ENCODE measurements at places on chromosomes 4 and X.

GRCh38 chr4:1503583-1504471, 97.6 kb upstream of the NKX1-1 start:
- DNase-seq = no peak

GRCh38 chr4:139227729-139228404, 50.8 kb upstream of the ELF2 start:
- peak; percentile 4 for DNase-seq

DNA sequence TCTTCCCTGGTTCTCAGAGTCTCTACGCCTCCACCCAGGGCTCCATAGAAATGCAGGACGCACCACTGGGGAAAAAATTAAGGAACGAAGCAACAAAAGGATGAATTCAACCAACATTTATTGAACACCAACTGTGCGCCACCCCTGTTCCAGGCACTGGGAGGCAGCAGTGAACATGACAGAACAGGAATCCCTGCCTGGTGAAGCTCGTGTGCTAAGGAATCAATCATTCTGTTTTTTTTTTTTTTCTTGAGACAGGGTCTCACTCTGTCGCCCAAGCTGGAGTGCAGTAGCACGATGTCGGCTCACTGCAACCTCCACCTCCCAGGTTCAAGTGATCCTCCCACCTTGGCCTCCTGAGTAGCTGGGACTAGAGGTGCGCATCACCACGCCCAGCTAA, 1.9 kb upstream of the FTSJ1 start:
- no peak for DNase-seq

GRCh38 chr4:182022909-182023308, 220.3 kb upstream of the TENM3 start:
- no peak for DNase-seq

DNA sequence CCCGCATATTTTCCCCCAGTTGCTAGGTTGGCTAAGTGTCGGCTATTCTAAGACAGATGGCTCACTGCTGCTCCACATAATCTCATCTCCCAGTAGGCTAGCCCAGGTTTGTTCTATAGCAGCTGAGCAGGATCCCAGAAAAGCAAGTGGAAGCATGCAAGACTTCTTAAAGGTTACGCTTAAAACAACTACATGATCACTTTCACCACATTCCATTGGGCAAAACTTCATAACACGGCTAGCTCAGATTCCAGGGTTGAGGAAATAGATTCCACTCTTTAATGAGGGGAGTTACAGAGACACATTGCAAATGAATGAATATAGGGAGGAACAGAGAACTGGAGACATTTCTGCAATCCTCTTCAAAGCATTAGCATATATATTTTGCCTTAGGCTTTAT, 12.9 kb upstream of the RAB33B start:
- no peak for DNase-seq

DNA sequence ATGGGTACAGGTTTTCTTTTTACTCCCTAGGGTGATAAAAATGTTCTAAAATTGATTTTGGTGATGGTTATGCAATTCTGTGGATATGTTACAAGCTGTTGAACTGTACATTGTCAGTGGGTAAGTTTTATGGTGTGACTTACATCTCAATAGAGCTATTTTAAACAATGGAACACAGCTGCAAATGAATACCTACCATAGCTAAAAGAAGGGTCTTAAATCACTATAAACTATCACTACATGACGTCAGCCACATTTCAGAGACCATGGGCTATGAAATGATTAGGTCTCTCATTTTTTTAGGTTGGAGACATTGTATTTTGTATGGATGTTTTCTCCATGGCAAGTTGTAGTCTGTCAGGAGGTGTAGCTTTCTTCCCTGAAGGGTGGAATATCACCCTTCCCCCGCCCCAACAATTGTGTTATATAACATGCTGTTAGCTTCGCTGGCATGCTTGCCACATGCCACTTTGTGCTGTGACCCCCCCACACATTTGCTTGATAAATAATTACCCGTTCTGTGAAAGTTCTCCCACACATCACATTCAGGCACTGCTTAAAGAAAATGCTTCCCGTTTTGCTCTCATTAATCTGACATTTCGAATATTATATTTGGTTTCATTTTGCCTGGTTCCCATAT, 159.7 kb downstream of the ARHGAP10 start:
- DNase-seq = no peak

GRCh38 chrX:16610121-16610621, 39.8 kb upstream of the S100G start:
- DNase-seq = no peak

DNA sequence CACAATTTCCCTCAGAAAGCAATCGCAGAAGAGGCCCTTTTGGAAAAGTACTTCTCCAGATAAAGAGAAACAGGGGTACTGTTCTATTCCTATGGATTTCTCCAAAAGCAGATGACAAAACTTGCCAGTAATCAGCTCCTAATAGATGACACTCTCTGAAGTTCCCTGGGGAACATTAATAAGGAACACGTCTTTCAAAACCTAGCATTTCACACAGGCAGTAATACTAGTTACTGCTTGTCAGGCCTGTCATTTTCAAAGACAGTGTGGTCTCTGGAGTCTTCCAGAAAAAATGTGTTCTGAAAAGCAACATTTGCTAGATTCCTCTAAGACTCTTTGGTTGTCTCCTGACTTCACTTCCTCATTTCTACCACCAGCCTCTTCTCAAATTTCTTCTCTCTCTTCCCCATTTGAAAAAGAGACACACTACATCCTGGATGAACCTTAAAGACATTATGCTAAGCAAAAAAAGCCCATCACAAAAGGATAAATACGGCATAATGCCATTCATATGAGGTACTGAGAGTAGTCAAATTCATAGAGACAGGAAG, 47.3 kb downstream of the CHRDL1 start:
- DNase-seq = no peak

- no peak for DNase-seq
These were observed 14.1 kb downstream of the KLF3 start for GRCh38 chr4:38678078-38678477.

DNA sequence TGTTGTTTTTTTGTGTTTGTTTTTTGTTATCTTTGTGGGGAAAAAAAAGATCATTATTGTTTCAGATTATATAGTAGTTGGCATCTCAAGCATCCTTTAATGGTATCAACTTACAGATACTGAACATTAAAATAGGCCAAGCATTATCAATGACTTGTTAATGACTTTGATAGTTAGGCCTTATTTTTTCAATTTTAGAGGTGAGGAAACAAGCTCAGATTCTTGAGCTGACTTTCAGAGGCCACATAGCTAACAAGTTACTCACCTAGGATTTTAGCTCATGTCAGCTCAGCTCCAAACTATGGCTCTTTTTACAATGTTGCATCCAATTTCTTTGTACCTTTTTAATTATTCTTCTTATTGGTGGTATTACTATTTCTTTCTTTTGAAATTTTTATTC, 471 bp upstream of the PLAC8 start:
- DNase-seq = no peak

DNA sequence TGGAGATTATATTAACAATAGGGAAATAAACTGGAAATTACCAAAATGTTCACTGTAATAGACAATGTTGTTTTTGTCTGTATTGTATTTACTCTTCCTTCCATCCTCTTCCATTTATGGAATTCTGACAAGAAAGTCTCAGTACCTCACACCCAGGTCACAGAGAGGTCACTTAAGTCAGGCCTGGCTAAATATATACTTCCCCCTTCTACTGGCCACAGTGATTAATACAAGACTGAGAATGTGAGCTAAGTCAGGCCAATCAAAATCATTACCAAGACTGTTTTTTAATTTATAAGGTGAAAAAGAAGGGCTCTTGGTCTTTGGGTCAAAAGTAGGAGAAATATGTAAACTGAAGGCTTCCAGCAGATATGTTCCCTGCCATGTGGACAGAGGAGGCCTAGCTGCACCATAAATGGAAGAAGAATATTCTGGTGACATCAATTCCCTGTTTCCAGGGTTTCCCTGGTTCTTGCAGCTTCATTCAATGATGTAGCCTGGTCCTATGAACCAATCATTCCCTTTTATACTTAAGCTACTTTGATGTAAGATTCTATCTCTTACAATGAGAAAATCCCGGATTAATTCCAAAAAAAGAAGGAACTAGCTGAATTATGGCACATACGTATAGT, 64.3 kb downstream of the LRBA start:
- DNase-seq = no peak

All from CD4-positive, alpha-beta T cell treated with Interleukin-2 at 100 ng/mL for 4 hours (primary cell).